ENCODE measurements at places on chromosomes 16 and 17.

- DNase-seq: no peak
These were observed 14.8 kb upstream of the OSGIN1 start for GRCh38 chr16:83937922-83938885.

GRCh38 chr16:50681021-50681885 is at the start of gene SNX20:
Gene SNX20 (minus strand): TSS chr16:50681312. CDS start chr16:50677526, 3,786 bp downstream.
- DNase-seq: no peak

- DNase-seq: no peak
These were observed 44.9 kb downstream of the DNAH17 start for GRCh38 chr17:78532311-78532710.

GRCh38 chr17:17126131-17127110 is 79.7 kb downstream of the PLD6 start:
- DNase-seq: no peak

DNA sequence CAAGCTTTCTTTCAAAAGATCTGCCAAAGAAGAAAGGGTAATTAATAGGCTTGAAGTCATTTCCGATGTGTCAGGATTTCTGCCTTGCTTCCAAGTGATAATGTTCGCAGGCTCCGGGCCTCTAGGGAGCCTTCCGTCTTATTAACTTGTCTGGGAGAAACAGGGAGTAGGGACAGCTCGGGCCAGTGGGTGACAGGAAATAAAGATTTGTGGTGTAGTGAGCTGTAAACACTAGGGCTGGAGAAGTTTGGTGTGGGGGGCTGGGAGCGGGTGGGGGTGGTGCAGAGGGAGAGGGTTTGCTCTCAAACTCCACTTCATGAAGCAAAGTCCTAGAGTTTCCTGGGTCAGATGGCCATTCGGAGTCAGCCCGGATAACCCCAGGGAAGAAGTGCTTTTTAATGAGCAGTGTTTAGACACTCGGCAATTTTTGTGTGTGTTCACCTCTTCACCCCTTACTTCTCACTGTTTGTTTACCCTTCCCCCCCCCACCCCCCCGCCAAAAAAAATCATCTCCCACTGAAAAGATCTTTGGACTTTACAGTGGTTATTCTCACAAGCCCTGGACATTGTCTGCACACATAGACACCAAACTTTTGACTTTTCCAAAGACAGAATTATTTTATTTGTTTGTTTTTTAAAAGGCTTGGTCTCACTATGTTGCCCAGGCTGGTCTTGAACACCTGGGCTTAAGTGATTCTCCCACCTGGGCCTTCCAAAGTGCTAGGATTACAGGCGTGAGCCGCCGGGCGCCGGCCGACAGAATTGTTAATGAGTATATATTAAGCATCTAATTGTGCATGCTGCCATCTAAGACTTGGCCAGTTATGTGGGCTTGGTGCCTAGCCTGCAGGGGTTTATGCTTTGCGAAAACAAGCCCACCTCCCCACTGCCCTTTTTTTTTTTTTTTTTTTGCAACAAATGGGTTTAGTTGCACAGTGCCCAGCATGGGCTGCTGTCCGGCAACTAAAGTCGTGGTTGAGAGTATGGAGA is 196.4 kb downstream of the CCDC182 start:
- DNase-seq: no peak

DNA sequence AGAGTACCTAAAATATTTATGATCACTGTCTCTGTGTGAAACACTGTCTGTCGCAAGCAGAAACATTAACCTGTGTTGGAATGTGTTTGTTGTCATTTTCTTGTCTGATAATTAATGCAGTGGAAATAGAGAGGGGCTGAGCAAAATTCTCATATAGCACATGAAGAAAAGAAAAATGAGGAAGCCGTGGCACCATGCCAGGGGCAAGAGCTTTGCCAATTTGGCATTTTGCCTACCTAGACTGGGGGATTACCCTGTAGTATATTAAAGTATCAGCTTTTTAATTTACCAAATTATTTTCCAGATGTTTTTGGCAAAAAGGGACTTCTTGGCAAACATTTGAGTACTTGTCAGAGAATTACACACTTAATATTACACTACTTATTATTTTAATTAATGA is 1326.6 kb upstream of the GOT2 start:
- no peak for DNase-seq

DNA sequence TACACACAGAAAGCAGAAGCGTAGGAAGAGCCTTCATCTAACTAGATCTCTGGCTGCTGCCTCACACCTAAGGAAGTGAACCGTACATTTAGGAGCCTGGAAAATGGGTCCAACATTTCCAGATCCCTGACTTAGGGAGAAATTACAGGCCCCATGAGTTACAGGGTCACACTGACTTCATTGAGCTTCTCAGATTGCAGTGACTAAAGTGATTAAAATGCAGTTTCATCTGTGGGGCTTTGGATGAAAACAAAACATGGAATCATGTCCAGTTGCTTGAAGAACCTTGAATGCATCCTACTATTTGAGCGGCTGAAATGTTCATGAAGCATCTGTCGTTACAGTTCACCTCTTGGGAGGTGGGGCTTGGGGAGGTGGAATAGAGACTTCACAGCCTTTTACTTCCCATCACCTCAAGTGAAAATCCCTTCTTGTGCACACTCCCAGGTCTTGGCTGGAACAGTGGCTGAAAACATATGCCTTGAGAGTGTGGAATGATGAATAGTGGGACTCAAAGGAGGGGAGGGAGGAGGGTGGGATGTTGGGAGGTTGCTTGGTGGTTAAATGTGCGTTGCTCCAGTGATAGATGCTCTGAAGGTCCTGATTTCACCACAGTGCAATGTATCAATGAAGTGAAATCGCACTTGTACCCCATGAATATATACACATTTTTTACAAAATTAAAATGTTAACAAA is 19.7 kb downstream of the TEKT3 start:
- no peak for DNase-seq

- DNase-seq: no peak
These were observed 63.0 kb downstream of the GTF3C1 start for GRCh38 chr16:27486760-27487159.

DNA sequence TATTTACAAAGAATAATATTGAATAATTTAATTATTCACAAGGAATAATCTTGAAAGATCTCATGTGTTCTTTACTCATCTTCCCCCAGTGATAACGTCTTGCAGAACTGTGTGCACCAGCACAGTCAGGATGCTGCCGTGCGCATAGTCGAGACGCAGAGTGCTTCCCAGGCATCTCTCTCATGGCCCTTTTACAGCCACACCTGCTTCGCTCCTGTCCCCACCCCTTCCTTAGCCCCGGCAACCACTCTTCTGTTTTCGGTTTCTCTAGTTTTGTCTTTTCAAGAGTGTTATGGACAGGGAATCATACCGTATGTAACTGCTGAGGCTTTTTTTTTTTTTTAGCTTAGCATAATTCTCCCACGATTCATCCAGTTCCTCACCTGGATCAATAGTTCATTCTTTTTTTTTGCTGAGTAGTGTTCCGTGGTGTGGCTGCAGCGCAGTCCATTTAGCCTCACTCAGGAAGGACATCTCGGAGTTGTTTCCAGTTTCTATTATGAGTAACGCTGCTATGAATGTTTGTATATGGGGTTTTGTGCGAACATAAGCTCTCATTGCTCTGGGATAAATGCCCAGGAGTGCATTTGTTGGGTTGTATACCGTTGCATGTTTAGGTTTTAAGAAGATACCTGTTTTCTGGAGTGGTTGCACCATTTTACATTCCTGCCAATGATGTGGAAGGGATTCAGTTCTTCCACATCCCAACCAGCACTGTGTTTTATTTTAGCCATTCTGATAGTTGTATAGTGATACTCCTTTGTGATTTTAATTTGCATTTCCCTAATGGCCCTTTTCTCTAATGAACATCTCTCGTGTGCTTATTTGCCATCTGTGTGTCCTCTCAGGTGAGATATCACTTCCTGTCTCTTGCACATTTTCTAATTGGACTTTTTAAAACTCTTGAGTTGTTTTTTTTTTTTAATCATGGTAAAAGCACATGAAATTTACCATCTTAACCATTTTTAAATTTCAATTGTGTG is 47.6 kb downstream of the SEC14L1 start:
- no peak for DNase-seq

DNA sequence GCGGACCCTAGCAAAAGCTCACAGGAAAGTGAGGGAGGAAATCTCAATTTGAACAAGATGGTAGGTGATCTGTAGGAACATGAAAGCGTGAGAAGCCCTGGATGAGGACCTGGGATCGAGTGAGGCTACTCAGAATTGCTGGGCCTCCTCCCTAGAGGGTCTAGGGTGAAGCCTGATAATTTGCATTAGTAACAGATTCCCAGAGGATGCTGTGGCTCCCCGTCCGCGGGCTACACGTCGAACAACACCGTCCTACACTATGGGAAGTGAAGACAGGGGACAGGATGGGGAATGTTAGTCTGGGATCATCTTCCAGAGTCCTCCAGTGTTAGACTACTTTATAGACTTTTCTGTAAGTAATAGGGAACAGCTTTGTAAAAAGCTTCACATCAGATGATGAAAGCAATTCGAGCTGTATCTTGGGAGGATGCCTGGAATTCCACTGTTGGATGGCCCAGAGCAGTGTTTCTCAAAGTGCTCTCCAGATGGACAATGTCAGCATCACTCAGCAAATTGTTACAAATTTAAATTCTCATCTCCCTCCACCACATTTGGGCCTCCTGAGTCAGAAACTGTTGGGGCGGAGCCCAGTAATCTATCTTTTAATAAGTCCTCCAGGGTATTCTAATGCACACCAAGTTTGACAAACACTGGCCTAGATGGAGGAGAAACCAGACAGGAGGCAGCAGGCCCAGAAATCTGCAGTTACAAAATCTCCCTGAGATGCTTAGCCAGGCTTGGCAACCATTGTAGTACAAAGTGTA is 6.5 kb downstream of the FNDC8 start:
- DNase-seq: peak; percentile 82

- DNase-seq: no peak
These were observed 116.5 kb upstream of the AXIN2 start for GRCh38 chr17:65677932-65678331.

DNA sequence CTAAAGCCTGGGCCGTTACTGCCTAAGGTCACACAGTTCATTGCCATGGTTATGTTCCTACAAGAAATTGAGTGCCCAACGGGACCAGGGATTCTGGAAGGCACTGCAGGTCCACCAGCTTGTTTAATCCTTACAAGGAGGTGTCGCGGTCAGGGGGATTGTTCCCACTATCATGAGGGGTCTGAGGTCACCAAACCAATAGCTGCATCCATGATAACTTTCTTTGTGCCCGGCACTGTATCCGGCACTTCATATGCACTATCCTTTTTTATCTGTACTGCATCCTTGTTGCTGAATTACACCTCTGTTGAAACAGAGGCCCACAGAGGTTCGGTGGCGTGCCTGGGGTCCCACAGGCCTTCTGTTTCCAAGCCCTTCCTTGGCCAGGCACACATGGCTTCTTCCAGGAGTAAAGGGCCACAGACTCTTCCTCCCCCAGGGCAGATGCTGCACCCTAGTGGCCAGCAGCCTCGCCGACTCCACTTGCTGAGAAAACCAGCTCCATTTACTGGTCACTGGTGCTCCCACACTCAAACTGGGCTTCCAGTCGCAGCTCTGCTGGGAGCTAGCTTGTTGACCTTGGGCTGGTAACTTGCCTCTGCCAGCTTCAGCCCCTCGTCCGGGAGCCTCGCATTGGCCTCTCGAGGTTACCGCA is 82.0 kb upstream of the PLCG2 start:
- no peak for DNase-seq

- DNase-seq: no peak
These were observed 13.6 kb downstream of the ACLY start for GRCh38 chr17:41905172-41905571.

DNA sequence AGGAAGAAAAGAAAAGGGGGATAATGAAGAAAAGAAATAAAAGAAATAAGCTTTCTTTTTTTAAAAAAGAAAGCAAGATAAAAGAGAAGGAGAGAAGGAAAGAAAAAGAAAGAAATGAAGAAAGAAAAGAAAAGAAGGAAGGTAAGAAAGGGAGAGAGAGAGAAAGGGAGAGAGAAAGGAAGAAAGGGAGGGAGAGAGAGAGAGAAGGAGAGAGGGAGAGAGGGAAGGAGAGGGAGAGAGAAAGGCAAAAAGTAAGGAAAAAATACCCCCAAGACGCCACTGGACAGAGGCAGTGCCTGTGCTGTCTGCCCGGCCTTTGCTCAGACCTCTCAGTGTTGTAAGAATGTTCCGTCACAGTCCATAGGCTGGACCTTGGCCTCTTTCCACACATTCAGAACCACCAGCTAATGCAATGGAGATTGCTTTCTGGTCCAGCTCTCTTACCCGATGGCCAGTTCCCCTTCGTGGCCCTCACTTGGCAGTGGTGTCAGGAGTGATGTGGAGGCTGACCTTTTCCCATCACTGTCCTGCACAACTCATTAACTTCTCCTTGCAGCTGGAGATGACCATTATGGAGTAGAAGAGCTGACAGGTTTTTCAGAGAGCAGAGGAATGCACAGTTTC is 14.3 kb upstream of the HNF1B start:
- DNase-seq: no peak

- no peak for DNase-seq
These were observed 17.6 kb upstream of the DNAH9 start for GRCh38 chr17:11580677-11581076.

- DNase-seq: no peak
These were observed at the start of gene WNK4 for GRCh38 chr17:42779936-42780850. Gene WNK4 (plus strand): TSS chr17:42780610. CDS start chr17:42780699, 89 bp downstream.

- DNase-seq: no peak
These were observed 509.6 kb downstream of the CDH13 start for GRCh38 chr16:83136419-83136818.

DNA sequence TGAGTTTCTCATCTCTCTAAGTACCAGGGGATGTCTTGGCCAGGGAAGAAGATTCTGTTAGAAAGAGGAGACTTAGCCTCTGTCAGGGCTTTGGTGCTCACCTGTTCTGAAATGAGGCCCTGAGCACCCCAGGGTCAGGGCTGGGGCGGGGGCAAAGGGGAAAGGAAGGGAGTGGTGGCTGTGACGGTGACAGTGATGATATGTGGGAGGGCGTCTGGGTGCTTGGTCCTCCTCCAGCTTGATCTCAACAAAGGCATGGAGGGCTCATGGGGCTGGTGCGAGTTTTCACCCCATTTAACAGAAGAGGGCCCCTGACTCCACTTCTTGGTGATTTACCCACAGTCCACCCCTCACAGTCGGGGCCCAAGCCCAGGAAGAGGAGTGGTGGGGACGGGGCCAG is 15.1 kb downstream of the SOX8 start:
- DNase-seq: no peak

GRCh38 chr16:70678121-70678897 is 7.5 kb downstream of the MTSS2 start:
- no peak for DNase-seq

DNA sequence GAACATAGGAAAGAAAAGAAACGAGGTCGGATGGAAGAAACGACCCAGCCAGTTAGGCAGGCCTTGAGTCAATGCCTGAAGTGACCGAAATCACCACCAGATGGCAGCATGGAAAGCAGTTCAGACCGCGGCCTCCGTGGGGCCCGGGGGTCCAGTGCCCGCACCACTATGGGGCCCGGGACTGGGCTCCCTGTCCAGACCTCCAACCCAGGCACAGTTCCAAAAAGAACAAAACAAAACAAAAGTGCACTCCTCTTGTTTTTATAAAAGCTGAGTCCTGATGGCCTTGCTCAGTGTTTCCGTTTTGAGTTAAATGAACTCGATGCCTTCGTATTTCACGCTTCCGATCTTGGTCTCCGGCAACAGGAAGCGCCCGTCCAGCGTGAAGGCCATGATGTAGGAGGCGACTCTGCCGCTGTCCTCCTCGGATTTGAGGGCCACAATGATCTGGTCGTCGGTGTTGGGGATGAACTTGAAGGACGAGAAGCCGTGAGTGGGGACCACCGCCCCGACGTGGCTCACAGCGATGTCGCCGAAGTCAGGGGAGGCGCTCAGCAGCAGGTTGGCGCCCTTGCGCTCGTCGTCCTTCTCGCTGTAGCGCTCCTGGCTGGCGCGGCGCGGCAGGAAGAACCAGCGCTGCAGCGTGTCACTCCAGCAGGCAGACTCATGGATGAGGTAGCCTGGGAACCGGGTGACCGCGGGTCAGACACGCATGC is 13.7 kb upstream of the LGALS3BP start:
- no peak for DNase-seq
